ENCODE measurements at places on chromosomes 2 and 18.

DNA sequence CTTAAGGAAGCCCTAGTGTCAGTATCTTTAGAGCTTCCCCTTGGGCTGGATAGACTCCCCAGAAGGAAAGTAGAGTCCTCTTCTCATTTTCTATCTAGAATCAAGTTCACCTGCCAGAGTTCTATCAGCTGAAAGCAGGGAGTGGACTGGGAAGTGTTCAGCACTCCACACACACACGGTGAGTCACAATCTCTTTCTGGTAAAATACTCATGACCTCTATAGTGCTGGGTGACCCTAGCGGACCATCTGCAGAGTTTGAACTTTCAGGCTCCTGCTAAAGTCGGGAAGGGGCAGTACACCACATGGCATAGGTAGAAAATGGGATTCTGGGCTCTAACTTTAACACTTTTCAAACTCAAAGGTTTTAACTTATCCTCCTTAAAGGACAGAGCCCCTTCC is 43.3 kb downstream of the SAP130 start:
- H3K4me3 ChIP-seq: no peak overlapping the region
- H3K4me1 ChIP-seq: no peaks in the 10 kb centered on the region
- H3K36me3 ChIP-seq: peaks cover 5% of the 10 kb centered on the region
- no peak for DNase-seq

DNA sequence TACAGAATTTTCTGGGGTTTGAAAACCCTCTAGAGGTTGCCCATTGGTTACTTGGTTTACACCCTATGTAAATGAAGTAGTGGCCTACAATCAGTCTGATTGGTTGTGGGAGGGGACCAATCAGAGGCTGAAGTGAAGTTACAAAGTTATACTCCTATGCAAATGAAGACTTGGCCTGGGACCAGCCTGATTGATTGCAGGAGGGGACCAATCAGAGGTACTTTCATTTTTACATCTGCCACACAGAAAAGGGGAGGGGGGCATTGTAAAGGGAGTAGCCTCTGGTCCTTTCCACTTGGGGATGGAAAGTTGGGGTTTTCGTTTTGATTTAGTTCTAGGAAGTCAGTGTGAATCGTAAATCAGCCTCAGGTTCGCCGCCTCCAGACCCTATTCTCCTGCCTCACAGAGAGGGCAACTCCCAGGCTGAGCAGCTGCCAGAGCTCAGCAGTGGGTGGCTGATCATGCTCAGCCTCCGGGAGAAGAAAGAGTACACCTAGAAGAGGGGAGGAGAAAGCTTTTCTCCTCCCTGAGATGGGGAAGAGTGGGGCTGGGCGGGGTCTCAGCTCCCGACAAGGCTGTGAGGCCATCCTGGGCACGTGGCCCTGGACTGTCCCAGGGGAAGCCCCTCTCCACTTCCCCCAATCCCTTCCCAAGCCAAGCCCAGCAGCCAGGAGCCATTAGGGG is 372.5 kb downstream of the GALR1 start:
- peak overlapping the region; percentile 45 for H3K4me3 ChIP-seq
- DNase-seq: peak; percentile 57
- H3K4me1 ChIP-seq: no peaks in the 10 kb centered on the region
- H3K27ac ChIP-seq: peak overlapping the region; percentile 35

DNA sequence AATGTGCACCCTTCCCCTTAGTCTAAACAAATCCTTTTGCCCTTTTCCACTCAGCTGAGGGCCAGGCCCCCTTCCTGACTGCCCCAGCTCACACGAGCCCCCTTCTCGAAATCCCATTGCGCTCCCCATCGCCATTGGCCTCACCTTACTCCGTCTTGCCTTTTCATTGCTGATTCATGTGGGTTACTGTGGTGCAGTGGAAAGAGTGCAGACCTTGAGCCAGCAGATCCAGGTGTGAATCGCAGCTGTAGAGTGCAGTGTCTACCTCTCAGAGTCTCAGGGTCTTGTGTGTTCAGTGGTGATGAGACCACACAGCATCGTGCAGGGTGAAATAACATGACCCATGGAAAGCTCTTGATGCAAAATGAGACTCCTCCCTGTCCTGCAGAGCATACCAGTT is 132.4 kb upstream of the APCDD1 start:
- H3K4me1 ChIP-seq: peaks cover 12% of the 10 kb centered on the region
- peak overlapping the region; percentile 35 for H3K27ac ChIP-seq
- peak; percentile 36 for DNase-seq
- H3K4me3 ChIP-seq: no peak overlapping the region

DNA sequence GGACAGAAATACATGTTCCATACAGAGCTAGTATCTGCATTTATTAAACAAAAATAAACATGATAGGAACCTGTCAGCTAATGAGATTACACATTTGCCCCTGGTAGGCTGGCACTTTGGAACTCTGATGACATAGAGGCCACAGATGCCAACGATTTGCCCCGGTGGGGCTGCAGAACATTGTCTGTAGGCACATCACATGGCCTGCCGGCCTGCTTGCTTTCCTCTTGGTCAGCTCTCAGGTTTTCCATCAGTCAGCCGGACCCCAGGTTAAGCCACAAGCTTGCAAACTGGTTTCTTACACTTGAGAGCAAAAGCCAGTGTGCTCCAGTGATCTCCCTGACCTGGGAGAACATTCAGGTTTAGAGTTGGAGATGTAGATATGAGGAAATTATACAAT is 60.3 kb downstream of the CRACDL start:
- H3K27me3 ChIP-seq: no peaks in the 10 kb centered on the region
- H3K36me3 ChIP-seq: no peaks in the 10 kb centered on the region
- no peak overlapping the region for H3K27ac ChIP-seq
- 0 out of 2 replicates have a peak, but pooled peaks cover under 1% of the 10 kb centered on the region for H3K4me1 ChIP-seq
- no peak overlapping the region for H3K4me3 ChIP-seq

DNA sequence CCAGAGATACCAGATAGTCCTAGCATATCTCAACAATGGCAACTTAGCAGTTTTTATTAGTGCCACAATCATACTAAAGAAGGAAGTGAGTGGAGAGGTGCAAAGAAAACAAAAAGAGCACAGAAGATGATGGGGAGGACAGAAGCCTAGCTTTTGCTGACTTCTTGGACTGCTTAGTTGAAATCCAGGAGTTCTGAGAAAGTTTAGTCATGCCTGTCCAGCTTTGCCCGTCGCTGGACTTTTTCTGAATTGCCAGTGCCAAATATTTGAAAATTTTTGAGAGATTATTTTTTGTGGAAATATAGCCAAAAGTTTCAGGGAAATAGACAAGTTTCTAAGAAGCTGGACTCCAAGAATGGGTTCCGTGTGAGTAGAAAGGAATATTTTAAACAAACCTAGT is 558.7 kb upstream of the TNP1 start:
- H3K4me3 ChIP-seq: no peak overlapping the region
- no peaks in the 10 kb centered on the region for H3K36me3 ChIP-seq
- DNase-seq: no peak
- no peak overlapping the region for H3K27ac ChIP-seq
- no peaks in the 10 kb centered on the region for H3K27me3 ChIP-seq

DNA sequence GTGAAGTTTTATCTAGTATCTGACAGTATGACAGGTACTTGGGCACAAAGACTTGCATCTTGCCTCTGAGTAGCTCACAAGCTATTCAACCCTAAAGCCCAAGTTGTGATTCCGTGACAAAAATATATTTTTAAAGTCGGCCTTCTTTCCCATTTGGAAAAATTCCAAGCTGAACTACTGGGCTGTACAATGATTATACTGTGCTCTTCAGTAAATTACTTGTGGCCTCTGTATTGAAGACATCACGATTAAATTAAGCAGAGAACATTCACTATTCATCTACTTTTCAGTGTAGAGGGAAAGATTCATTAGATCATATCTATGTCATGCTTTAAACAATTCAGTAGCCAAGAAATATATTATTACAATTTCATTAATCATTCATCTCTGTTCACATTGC is 282.2 kb downstream of the CDH2 start:
- no peak for DNase-seq
- H3K27ac ChIP-seq: no peak overlapping the region
- H3K27me3 ChIP-seq: no peaks in the 10 kb centered on the region
- H3K4me1 ChIP-seq: no peaks in the 10 kb centered on the region
- no peak overlapping the region for H3K4me3 ChIP-seq

DNA sequence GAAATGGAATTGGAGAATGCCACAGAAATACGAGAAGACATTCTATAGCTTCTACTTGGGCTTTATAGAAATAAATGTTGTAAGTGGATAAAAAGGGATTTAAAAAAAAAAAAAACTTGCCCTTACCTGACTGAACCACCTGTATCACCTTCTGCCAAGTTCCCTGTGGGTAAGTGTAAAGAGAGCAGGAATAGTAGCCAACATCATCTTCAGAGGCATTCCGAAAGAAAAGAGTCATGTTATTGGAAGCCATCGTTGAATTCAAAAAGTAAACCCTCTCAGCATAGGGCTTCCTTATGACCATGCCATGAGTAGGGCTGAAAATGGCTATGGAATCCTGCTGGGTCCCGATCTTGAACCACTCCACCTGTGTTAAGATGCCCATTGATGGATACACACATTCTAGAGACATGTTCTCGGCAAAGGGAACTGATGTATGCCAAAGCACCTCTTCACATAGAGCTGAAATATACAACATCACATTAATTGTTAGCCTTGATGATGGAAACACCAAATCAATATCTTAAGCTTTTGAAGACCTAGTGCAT is 991 bp downstream of the CD226 start:
- no peaks in the 10 kb centered on the region for H3K36me3 ChIP-seq
- DNase-seq: no peak
- H3K4me1 ChIP-seq: peaks cover 37% of the 10 kb centered on the region
- H3K27ac ChIP-seq: no peak overlapping the region
- H3K4me3 ChIP-seq: no peak overlapping the region

DNA sequence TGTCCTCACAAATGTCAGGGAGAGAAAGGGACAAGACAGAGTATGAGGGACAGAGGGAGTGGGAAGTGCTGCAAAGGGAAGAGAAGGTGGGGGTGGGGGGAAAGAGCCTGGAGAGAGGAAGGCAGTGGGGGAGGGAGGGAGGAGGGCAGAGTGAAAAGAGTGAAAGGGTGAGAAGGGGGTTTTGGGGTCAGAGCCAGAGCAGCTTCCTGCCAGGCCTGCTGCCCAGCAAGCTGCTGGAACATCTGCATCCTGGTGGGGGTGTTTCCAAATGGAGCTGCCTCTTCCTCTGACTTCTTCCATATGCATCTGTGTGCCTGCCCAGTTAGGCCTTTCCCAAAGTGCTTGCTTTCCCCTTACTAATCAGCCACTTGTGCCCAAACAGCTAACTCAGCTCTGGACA is 94.3 kb upstream of the CELF4 start:
- no peaks in the 10 kb centered on the region for H3K27me3 ChIP-seq
- H3K36me3 ChIP-seq: no peaks in the 10 kb centered on the region
- H3K27ac ChIP-seq: no peak overlapping the region

DNA sequence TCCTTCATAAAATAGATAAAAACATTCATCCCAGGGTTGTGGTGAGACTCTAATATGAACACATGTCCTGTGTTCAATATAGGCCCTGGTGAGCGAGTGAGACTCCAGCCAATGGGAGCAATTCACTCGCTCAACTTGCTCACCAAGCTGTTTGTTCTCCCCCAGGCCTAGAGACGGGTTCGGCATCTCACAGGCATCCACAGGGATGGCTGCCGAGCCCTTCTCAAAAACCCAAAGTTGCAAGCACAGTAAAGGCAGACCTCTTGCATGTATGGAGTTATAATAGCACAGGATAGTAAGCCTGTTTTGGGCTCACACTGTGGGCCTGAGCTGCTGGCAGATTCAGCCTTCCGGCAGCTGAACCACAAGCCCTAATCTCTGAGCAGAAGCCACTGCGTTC is 15.7 kb downstream of the PARD6G start:
- no peak for DNase-seq
- H3K27ac ChIP-seq: no peak overlapping the region
- H3K4me1 ChIP-seq: no peaks in the 10 kb centered on the region
- H3K4me3 ChIP-seq: no peak overlapping the region
- no peaks in the 10 kb centered on the region for H3K27me3 ChIP-seq
- no peaks in the 10 kb centered on the region for H3K36me3 ChIP-seq

GRCh38 chr18:76524900-76525698 is 30.1 kb upstream of the ZNF516 start:
- H3K4me1 ChIP-seq: no peaks in the 10 kb centered on the region
- H3K27ac ChIP-seq: peak overlapping the region; percentile 44
- H3K36me3 ChIP-seq: no peaks in the 10 kb centered on the region
- no peaks in the 10 kb centered on the region for H3K27me3 ChIP-seq
- peak overlapping the region; percentile 57 for H3K4me3 ChIP-seq

DNA sequence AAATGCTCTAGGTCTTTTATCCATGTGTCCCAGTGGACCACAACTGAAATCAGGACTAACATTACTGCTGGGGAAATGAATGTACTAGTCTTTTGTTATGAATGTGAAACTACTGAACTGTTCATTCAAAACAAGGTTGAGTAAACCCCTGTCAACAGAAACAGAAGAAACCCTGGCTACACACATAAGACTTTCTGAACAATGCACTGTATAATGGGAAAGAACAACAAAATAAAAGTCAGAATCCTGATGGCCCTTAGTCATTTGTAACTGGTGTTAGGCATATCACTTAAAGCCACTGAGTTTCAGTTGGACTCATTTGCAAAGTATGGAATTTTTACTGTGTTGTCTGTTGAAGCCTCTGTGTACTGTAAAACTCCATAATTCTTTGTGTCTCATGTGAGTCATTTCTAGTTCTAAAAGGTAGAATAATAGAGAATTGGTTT is 77.0 kb upstream of the UBXN4 start:
- no peak overlapping the region for H3K4me3 ChIP-seq
- H3K27me3 ChIP-seq: no peaks in the 10 kb centered on the region
- peaks cover 19% of the 10 kb centered on the region for H3K4me1 ChIP-seq
- DNase-seq: peak; percentile 13
- H3K36me3 ChIP-seq: no peaks in the 10 kb centered on the region
- peak overlapping the region; percentile 4 for H3K27ac ChIP-seq

DNA sequence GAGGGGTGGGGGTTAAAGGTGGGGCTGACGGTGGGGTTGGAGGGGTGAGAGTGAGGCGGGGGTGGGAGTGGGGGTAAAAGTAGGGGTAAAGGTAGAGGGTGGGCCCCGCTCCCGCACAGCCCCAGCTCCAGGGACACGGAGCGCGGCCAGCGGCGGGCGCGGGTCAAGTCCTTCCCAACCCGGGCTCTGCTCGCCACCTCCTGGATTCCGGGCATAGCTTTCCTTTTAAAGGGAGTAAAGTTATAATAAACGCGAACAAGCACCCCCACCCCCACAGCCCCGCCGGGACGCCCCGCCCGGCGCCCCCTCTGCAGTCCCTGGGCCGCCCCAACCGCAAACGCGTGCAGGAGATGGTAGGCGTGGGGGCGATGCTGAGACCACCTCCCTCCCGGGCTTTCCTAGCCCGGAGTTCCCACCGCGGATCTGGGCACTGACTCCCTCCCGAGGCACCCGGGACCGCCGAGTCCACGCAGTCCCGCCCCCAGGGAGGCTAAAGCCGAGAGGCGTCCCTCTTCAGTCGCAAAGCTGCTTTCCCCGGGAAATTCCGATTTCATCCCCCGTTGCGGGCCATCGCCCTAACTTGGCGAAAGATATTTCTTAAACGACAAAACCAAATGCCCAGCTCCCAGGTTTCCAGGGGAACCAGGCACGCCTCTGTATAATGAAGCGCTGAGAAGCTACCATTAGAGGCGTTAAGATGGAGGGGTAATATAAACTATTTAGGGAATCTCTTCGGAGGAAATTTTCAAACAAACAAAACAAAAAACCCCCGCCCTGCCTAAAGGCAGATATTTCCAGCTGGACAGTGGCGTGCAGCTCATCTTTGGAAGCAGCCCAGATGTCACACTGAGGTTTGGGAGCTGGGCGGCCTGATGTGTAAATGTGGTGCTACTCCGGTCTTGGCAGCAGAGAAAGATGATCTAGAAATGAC is at the start of gene LIMS2:
Gene LIMS2 (minus strand): TSS at position 200 of the 931 bp plus-strand sequence. CDS start 506 bp downstream, outside the sequence.
- no peaks in the 10 kb centered on the region for H3K36me3 ChIP-seq
- no peaks in the 10 kb centered on the region for H3K4me1 ChIP-seq
- no peak within 1 kb of the TSS for H3K27ac ChIP-seq

GRCh38 chr2:138724729-138725459 is 55.3 kb downstream of the NXPH2 start:
- H3K4me1 ChIP-seq: no peaks in the 10 kb centered on the region
- DNase-seq: no peak
- no peaks in the 10 kb centered on the region for H3K27me3 ChIP-seq
- no peak overlapping the region for H3K27ac ChIP-seq
